ENCODE measurements at places on chromosomes 7 and 10.

GRCh38 chr7:36264123-36264801 lies 111.2 kb downstream of the EEPD1 start:
- H3K4me3 ChIP-seq, result no peak overlapping the region
- H3K36me3 ChIP-seq, result no peaks in the 10 kb centered on the region
- no peaks in the 10 kb centered on the region for H3K27me3 ChIP-seq
- peaks cover 31% of the 10 kb centered on the region for H3K4me1 ChIP-seq

GRCh38 chr10:6401558-6402348 lies 178.3 kb downstream of the PRKCQ start:
- no peaks in the 10 kb centered on the region for H3K36me3 ChIP-seq
- peaks cover 2% of the 10 kb centered on the region for H3K27me3 ChIP-seq
- peaks cover 34% of the 10 kb centered on the region for H3K4me1 ChIP-seq
- H3K4me3 ChIP-seq, result no peak overlapping the region

DNA sequence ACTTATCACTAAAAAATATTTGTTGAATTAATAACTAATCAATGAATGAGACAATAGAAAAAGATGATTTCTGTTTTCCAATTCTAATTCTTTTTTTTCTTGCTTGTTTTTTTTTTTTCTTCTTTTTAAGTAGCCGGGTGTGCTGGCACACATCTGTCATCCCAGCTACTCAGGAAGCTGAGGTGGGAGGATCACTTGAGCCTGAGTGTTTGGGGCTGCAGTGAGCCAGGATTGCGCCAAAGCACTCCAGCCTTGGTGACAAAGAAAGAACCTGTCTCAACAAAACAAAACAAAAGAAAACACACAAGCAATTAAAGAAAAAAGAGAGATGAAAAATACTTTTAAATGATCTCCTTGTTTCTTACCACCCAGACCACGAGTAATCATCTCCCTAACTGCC lies 1109.3 kb downstream of the REEP3 start:
- no peak overlapping the region for H3K27ac ChIP-seq
- H3K27me3 ChIP-seq, result no peaks in the 10 kb centered on the region
- no peak for DNase-seq
- H3K4me3 ChIP-seq, result no peak overlapping the region
- no peaks in the 10 kb centered on the region for H3K36me3 ChIP-seq
- H3K4me1 ChIP-seq, result no peaks in the 10 kb centered on the region

- H3K4me1 ChIP-seq, result peaks cover 44% of the 10 kb centered on the region
- H3K36me3 ChIP-seq, result peaks cover 24% of the 10 kb centered on the region
- no peak for DNase-seq
Measured at GRCh38 chr7:100567031-100567730, 6.5 kb downstream of the SAP25 start.

GRCh38 chr10:3701491-3701890 lies 83.5 kb downstream of the KLF6 start:
- no peaks in the 10 kb centered on the region for H3K4me1 ChIP-seq
- H3K27ac ChIP-seq, result no peak overlapping the region
- H3K36me3 ChIP-seq, result no peaks in the 10 kb centered on the region
